ENCODE measurements at places on chromosomes 7 and 10.

- DNase-seq: no peak
These were observed 191.1 kb upstream of the ADO start for GRCh38 chr10:62613424-62613823.

DNA sequence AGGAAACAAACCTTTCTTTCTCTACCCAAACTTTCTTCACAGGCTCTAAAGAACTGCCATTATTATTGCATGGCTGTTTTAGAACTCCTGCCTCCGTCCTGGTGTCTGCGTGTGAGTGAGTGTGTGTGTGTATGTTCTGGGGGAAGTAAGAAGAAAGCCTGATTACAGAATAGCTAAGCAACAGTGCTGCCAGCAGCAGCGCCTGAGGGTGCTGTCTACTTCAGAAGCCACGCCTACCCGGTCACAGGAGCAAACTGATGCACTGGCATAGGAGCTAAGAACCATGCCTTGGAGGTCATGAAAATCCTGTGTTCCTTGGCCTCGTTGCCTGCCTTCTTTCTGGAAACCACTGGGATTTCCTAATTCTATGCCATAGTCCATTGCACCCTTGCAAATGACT is 25.2 kb downstream of the LIPK start:
- no peak for DNase-seq

DNA sequence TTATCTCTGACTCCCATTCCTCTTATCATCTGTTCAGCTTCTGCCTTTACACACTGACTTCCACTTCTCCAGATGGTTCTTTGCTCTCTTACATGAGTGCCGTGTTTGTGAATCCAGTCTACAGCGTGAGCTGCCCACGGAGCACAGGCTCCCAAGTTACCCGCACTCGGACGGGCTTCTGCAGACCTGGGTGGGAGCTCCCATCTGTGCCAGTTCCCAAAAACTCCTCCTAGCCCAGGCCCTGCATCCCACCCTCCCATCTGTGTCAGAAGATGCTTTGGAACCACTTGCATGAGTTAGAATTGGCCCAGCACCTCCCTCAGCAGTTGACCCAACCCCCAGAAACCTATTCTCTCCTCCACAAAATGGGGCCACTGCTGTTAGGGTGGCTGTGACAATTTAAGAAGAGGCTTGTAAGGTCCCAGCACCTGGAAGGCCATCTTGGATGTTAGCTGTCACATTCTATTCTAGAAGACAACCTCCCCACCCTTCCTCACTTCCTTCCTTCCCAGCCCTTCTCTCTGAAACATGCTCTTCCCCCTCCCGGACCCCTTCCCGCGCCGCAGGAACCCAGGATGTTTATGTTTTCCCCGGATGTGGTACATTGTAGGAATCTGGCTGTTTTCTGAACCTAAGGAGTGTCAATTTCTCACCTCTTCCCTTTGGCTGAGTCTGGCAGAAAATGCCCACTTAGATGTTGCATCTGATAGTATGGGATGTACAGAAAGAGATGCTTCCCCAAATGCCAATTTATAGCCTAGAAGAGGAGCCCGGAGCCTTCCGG is 79.2 kb downstream of the CCDC3 start:
- no peak for DNase-seq

- DNase-seq: no peak
These were observed 310.6 kb downstream of the TFEC start for GRCh38 chr7:115719963-115720362.

GRCh38 chr10:71543608-71544170 is 147.0 kb downstream of the CDH23 start:
- DNase-seq: no peak

DNA sequence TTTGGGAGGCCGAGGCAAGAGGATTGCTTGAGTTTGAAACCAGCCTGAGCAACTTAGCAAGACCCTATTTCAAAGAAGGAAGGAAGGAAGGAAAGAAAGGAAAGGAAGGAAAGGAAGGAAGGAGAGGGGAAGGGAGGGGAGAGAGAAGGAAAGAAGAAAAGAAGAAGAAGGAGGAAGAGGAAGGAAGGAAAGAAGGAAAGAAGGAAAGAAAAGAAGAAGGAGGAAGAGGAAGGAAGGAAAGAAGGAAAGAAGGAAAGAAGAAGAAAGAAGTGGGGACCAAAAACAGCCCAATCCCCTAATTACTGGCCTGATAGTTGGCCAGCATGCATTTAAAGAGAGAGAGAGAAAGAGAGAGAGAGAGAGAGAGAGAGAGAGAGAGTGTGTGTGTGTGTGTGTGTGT is 66.4 kb downstream of the EEPD1 start:
- no peak for DNase-seq
